Cardiac fibroblast (primary cell): ENCODE measurements at places on chromosomes 7 and 10.

DNA sequence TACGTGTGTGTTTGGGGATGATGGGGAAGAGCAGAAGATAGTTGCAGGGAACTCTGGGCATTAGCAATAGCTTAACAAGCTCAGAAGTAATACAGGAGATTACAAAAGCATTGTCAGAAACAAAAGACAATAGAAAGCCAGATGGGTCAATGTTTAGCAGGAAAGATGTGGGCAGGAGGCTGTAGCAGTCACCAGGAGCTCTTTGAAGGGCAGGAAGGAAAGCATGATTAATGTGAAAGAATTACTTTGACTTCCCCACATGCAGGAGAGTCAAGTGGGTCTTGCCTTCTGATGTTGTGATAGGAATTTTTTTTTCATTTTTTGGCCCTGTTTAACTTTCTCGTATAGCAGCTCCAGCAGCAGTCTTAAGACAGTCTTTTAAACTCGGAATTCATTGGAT, 6.0 kb upstream of the SMNDC1 start:
- peak; percentile 53 for DNase-seq

DNA sequence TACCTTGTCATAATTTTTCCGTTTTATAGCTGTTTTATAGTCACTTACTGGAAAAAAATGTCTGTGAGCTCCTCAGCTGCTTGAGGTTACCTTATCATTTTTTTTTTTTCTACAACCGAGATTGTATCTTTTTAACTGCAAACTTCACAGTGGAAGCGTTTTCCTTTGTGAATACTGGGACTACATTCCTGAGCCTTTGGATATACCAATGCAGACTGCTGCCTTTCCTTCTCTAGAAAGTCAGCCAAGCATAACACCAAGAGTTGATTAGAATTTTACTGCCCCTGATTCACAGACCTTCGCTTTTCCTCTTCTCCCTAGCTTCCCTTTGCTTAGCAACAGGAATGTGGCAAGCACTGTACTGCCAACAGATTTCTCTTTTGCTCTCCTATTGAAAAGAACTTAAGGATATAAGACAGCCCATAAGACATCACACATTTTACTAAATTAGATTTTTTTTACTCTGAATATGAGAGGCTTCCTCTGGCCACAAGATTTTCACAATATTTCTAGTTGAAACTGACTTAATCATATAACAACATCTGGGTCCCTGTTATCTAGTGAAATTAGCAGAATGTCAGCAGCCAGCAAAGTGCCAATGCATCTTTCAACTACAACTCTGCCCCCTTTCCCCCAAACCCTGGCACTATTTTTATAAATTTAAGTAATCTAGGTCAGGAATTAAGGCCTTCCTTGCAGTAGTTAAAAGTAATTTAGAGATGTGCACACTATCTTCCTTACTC, 170.6 kb downstream of the PRKG1 start:
- peak; percentile 71 for DNase-seq

DNA sequence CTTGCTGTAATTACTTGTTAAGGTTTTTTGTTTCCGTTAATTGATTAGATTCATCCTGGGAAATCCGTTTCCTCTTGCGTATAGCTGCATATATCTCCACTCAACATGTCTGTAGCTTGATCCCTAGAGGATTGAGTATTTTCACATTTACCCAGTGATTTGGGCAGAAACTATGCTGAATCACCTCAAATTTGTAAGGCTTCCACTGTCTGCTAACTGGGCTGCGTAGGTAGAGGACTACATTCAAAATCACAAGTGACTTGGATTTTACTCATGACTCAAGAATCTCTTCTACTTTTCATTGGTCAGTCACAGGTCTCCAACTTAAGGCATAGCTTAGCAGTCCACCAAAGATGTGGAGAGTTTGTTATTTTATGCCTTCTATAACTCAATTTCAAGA, 141.8 kb downstream of the POLR1F start:
- DNase-seq: no peak

DNA sequence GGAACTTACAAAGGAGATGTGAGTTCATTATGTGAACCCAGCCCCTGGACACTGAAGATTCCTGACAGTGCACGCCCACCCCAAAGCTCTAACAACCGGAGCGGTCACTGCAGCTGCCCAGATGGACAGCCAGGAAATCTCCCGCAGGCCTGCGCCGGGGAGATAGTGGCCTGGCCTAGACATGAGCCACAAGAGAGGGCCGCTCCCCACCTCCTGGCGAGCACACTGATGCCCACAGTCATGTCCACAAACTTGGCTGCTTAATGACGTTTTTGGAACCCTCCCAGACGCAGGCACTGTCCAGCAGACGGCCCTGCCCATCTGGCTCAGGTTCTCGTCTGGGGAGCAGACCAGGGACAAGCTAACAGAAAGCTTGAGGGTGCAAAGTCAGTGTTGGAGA, 34.2 kb downstream of the TCERG1L start:
- DNase-seq: no peak
